ENCODE measurements at places on chromosomes 3 and 15.

DNA sequence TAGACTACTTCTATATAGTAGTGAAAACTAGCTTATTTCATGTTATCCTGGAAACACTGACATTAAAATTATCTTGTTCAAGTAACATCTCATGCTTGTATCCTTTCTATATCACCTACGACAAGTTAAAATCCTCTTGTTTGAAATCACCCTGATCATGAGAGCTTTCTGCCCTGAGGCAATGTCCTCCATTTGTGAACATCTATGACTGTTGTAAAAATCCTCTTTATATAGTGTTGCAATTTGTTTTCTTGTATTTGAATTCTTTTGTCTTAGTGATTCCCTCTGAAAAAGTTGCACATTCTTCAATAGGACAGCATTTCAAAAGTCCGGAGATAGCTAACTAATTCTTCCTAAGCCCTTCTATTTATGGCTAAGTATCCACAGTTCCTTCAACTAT lies 480.3 kb downstream of the NSUN3 start:
- DNase-seq = no peak

- DNase-seq = no peak
Measured at GRCh38 chr3:194337965-194338753, 13.0 kb downstream of the CPN2 start.

DNA sequence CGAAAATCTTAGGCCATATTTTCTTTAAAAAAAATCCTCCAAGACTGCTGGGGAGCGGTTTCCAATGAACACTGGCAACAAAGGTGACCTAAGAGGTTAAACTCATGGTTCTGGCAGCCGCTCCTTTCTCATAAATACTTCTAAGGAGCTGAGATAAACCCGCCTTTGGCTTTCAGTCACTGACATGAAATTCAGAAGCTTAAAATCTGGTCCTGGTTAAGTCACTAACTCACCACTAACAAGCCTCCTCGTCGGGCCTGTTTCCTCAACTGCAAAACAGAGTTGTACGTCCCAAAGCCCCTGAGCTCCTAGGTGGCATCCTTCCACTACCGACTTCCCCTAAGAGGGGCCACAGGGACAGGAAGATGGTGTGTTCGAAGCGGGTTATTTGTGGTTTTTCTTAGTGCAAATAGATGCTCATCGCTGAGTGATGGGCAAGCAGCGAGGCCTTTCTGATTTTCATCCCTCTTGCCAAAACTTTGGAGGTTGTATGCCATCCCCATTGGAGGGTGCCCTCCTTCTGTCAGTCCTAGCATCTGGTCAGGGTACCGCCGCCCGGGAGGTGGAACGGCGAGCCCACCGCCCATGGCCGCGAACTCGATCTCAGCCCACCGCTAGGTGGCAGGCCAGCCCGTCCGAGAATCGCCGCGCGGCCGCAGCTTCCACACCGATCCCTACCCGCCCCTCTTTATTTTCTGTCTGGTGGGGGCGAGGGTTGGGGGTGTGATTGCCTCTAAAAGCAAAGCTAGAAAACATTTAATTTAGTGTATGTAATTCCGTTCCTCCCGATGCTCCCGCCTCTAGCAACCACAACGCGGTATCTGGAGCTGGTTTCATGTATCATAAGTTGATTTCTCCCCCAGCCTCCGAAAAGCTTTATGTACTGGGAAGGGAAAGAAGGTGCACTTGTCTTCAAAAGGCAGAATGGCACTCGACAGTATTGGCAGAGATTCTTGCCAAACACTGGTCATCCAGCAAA lies 4.6 kb downstream of the BCL6 start:
- no peak for DNase-seq

GRCh38 chr3:9420850-9421549 lies 23.6 kb downstream of the SETD5 start:
- DNase-seq = no peak

- DNase-seq = no peak
Measured at GRCh38 chr3:89946884-89947283, 839.5 kb downstream of the EPHA3 start.

- no peak for DNase-seq
Measured at GRCh38 chr3:58521917-58522631, 14.9 kb downstream of the ACOX2 start.

DNA sequence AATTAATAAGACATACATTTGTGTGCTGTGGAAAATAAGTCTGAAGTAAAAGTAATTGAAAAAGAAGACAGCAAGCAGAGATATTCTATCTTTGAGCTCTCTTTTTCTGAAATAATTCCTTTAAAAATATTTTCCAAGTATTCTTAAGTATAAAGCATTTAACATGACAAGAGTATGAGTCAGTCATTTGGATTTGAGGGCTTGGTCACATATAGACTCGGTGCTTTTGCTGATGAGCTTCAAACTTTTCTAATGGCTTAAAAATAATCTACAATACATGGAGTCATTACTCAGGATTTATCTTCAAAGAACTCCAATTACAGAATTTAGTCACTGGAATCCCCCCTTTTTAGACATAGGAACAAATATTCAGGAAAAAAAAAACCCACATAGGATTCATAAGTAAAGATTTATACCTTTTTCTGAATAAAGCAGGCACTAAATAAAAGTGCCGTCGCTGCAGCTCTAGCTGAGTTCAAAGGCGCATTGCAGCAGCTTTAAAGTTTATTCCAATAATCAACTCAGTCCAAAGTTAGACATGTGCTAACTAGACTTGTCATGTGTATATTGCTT lies 147.5 kb downstream of the CTNNB1 start:
- no peak for DNase-seq

- no peak for DNase-seq
Measured at GRCh38 chr3:158369279-158369678, 201.7 kb upstream of the MLF1 start.

- DNase-seq = no peak
Measured at GRCh38 chr3:170149016-170149415, 32.5 kb downstream of the PHC3 start.

DNA sequence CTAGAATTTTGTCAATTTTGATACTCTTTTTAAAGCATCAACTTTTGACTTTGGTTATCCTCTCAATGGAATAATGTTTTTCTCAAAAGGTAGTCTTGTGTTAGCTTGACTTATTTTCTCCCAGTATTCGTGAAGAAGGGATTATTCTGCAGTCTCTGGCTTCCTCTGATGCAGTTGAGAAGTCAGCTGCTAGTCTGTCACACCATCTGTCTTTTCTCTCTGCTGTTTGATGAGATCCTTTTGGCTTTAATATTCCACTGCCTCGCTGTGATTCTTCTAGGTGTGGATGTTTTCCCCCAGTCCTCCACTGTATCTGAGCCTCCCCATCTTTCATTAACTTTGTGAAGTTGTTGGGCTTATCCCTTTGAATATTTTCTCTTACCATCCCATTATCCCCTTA lies 141.0 kb downstream of the WDR72 start:
- DNase-seq = no peak
